Effector CD8-positive, alpha-beta T cell (primary cell): ENCODE measurements at places on chromosomes 6 and 20.
A peak's percentile ranks its signal among the peaks of the same experiment; 100 is the strongest.

DNA sequence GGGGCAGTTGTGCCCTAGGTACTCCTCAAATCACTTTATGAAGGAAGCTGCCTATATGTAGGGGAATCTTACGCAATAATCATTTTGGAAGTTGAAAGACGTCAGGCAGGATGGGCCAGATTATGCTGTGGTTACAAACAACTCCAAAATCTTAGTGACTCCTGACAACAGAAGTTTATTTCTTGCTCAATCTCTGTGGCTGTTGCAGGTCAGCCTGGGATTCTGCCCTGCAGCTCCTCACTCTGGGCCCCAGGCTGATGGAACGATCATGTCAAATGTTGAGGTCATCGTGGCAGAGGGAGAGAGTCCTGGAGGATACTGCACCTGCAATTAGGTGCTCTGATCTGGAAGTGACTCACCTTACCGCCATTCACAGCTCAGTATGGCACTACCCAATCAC lies 88.4 kb downstream of the ZDHHC14 start:
- no peak for DNase-seq

DNA sequence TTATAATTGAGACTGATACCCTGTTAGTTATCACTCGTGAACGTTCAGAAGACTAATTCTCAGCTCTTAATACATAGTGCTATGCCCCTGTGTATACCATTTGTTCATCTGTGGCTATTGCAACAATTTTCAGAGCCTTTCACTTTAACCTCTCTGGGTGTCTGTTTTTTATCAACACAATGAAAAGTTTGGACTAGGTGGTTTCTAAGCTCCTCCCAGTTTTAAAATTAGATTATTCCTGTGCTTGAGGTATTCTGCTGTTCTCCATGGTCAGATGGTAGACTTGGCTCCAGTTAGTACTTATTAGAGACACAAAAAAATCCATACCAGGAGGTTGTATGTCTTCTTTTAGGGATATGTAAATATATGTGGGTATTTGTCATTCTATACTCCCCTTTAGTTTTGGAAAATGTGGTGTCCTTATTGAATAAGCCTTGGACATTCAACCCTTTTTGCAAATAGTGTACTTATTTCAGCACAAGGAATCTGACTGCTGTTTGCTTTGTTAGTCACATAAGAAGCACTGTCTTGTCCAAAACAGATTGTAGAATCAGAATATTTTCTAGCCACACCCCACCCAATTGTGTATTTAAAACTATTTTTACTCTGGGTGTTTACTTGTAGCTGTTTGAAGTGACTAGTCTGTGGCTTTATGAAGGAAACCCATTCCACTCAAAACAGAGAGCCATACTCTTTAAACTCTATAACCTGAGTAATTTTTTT lies 2.0 kb upstream of the COL10A1 start:
- DNase-seq = no peak

- DNase-seq = no peak
Measured at GRCh38 chr20:1626528-1627199, 6.9 kb upstream of the SIRPB1 start.

GRCh38 chr6:133921249-133921859 lies 31.7 kb upstream of the TBPL1 start:
- DNase-seq = peak; percentile 41

- no peak for DNase-seq
Measured at GRCh38 chr6:170224694-170225660, 65.9 kb downstream of the DLL1 start.

- no peak for DNase-seq
Measured at GRCh38 chr20:4073852-4074741, 58.7 kb upstream of the RNF24 start.

DNA sequence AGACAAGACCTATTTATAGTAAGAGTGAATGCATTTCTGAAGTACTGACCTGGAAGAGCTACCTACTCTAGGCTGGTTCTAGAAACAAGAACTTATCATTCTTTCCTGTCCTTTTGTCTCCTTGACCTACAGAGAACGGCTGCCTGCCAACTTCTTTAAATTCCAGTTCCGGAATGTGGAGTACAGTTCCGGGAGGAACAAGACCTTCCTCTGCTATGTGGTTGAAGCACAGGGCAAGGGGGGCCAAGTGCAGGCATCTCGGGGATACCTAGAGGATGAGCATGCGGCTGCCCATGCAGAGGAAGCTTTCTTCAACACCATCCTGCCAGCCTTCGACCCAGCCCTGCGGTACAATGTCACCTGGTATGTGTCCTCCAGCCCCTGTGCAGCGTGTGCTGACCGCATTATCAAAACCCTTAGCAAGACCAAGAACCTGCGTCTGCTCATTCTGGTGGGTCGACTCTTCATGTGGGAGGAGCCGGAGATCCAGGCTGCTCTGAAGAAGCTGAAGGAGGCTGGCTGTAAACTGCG lies 8.3 kb downstream of the APOBEC2 start:
- no peak for DNase-seq

- no peak for DNase-seq
Measured at GRCh38 chr6:90350689-90351554, 54.3 kb upstream of the BACH2 start.
